Neuronal stem cell (in vitro differentiated cells): ENCODE measurements at places on chromosomes 16 and 17.

DNA sequence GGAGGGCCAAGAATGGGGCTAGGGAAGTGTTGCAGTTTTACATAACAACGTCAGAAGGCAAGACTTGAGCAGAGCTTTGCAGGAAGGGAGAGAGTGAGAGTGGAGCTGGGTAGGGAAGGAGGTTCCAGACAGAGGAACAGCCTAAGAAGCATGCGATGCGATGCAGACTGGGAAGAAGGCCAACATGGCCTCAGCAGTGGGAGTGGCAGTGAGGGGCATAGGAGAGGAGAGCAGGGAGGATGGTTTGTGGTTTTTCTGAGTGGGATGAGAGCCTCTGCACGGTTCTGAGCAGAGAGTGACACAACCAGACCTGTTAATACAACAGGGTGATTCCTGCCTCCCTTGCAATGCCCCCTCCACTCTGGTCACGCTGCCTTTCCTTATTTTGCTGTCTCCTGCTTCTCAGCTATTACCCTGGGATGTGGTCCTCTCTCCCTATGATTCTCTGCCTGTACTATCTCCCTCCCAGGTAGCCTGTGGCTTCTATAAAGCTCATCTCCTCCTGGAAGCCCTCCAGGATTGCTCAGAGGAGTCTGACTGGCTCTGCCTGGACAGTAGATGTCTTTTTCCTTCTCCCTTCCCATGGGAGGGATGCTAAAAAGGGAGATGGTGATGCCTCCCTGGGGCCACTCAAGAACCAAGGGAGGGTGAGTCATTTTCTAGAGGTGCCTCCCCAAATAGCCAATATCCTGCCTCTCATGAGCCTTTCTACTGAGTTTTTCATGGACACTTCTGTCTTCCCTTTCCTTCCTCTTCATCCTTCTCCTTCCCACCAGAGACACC lies 38.7 kb upstream of the NGFR start:
- no peaks in the 10 kb centered on the region for H3K27me3 ChIP-seq
- no peak overlapping the region for H3K4me3 ChIP-seq
- H3K4me1 ChIP-seq, result peaks cover 5% of the 10 kb centered on the region
- DNase-seq, result no peak
- H3K27ac ChIP-seq, result no peak overlapping the region

GRCh38 chr17:81842725-81843504 lies 8.1 kb upstream of the PPP1R27 start:
- no peaks in the 10 kb centered on the region for H3K4me1 ChIP-seq
- H3K27me3 ChIP-seq, result no peaks in the 10 kb centered on the region
- peaks cover 53% of the 10 kb centered on the region for H3K36me3 ChIP-seq
- no peak for DNase-seq
- H3K4me3 ChIP-seq, result no peak overlapping the region

GRCh38 chr17:7818746-7819645 lies 15.0 kb upstream of the KDM6B start:
- H3K27me3 ChIP-seq, result no peaks in the 10 kb centered on the region
- H3K36me3 ChIP-seq, result no peaks in the 10 kb centered on the region
- no peak overlapping the region for H3K27ac ChIP-seq
- H3K4me1 ChIP-seq, result peaks cover 2% of the 10 kb centered on the region
- DNase-seq, result no peak

DNA sequence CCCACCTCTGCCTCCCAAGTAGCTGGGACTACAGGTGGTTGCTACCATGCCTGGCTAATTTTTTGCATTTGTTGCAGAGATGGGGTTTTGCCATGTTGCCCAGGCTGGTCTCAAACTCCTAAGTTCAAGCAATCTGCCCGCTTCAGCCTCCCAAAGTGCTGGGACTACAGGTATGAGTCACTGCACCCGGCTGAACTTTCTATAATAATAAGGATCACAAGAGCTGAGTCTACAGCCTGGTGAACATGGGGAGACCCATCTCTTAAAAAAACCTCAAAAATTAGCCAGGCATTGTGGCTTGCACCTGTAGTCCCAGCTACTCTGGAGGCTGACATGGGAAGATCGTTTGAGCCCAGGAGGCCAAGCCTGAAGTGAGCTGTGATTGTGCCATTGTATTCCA lies 53.5 kb downstream of the WDR59 start:
- peaks cover 75% of the 10 kb centered on the region for H3K36me3 ChIP-seq
- H3K27ac ChIP-seq, result no peak overlapping the region
- no peaks in the 10 kb centered on the region for H3K27me3 ChIP-seq
- DNase-seq, result no peak

GRCh38 chr16:74888888-74889287 lies 96.0 kb downstream of the WDR59 start:
- H3K27ac ChIP-seq, result no peak overlapping the region
- no peaks in the 10 kb centered on the region for H3K27me3 ChIP-seq
- no peak overlapping the region for H3K4me3 ChIP-seq
- H3K36me3 ChIP-seq, result peaks cover 92% of the 10 kb centered on the region
- DNase-seq, result no peak

GRCh38 chr16:81445143-81445961 lies 744 bp downstream of the CMIP start:
- peaks cover 11% of the 10 kb centered on the region for H3K4me1 ChIP-seq
- H3K36me3 ChIP-seq, result no peaks in the 10 kb centered on the region
- H3K27me3 ChIP-seq, result peaks cover 3% of the 10 kb centered on the region
- H3K27ac ChIP-seq, result no peak overlapping the region

- H3K4me1 ChIP-seq, result peaks cover 16% of the 10 kb centered on the region
- H3K27ac ChIP-seq, result no peak overlapping the region
- no peaks in the 10 kb centered on the region for H3K36me3 ChIP-seq
- DNase-seq, result no peak
- no peak overlapping the region for H3K4me3 ChIP-seq
- no peaks in the 10 kb centered on the region for H3K27me3 ChIP-seq
Measured at GRCh38 chr16:89065458-89065822, 28.2 kb upstream of the ACSF3 start.

DNA sequence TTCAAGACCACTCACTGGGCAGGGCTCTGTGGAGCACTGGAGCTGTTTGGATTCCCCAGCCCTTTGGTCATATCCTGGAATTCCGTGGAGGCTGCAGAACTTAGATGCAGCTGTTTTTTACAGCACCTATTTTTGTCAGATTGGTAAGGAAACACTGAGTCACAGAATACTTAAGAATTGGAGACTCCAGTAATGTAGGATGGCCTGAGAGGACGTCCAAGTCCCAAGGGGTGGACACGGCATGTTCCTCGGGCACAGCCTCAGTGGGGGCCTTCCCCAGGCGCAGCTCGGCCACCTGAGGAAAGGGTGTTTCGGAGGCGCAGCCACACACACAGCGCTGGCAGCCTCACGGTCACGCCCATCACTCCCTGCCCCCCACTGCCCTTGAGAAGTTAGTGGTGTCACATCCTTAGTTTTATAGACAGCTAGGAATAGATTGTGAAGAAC lies 14.8 kb downstream of the PLD6 start:
- H3K36me3 ChIP-seq, result no peaks in the 10 kb centered on the region
- H3K4me1 ChIP-seq, result peaks cover 6% of the 10 kb centered on the region
- DNase-seq, result no peak
- no peak overlapping the region for H3K4me3 ChIP-seq
- H3K27me3 ChIP-seq, result no peaks in the 10 kb centered on the region

- DNase-seq, result no peak
- no peaks in the 10 kb centered on the region for H3K27me3 ChIP-seq
- H3K27ac ChIP-seq, result no peak overlapping the region
- peaks cover 3% of the 10 kb centered on the region for H3K4me1 ChIP-seq
Measured at GRCh38 chr17:39402890-39403605, 1.6 kb upstream of the FBXL20 start.

GRCh38 chr16:81848306-81848853 lies 69.3 kb downstream of the PLCG2 start:
- H3K27ac ChIP-seq, result no peak overlapping the region
- H3K4me3 ChIP-seq, result no peak overlapping the region
- peaks cover 5% of the 10 kb centered on the region for H3K4me1 ChIP-seq
- H3K36me3 ChIP-seq, result no peaks in the 10 kb centered on the region
- DNase-seq, result no peak

- no peak for DNase-seq
- no peaks in the 10 kb centered on the region for H3K27me3 ChIP-seq
Measured at GRCh38 chr16:7653746-7654461, 321.3 kb downstream of the RBFOX1 start.

DNA sequence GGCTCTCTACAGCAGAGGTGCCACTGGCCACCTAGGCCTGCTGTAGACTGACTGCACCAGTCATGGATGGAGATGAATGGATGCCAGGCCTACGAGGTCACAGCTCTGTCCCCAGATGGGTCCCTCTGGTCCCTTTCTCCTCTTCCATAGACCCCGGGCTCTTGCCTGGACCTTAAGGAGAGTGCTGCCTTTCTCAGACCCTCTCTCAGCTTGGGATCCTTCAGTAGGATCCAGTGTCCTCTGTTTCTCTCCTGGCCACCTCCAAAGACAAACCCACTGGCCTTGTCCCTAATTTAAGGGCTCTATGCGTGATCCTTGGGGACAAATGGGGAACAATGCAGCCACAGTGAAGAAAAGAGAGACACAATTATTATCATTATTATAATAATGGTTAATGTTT lies 189.3 kb upstream of the C16orf82 start:
- no peaks in the 10 kb centered on the region for H3K27me3 ChIP-seq
- no peak for DNase-seq
- H3K27ac ChIP-seq, result no peak overlapping the region
- H3K4me1 ChIP-seq, result no peaks in the 10 kb centered on the region

DNA sequence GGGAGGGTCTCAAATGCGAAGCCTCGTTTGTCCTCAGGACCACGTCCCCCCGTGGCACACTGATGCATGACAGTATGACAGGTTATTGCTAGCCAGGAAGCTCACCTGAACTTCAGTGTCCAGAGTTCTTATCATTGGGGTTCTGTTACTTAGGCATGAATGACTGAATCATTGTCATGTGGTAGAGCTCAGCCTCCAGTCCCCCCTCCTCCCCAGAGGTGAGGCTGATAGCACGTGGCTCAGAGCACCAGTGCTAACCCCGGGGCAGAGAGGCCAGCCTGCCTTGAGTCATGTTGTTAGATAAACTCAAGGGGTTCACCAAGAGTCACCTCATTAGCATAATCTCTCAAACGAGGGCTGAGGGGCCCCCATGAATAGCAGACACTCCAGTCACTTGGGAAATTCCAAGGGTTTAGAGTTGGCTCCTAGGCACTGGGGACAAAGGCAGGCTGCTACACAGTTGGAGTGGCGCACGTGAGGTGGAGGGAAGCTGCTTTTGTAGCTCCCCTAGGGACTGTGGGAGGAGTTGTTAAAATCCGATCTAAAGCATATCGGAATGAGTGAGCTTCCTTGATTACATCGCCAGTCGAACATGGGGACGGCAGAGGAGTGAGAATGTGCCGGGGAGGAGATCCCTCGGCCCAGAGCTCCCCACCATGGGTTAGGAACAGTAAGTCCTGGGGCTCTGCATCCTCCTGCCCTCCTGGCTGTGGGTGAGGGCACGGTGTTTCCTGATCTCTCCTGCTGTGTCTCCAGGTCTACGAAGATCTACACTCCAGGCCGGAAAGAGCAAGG lies 18.2 kb downstream of the DHX38 start:
- H3K27me3 ChIP-seq, result no peaks in the 10 kb centered on the region
- no peak for DNase-seq
- H3K4me3 ChIP-seq, result peak overlapping the region; percentile 35
- peaks cover 4% of the 10 kb centered on the region for H3K4me1 ChIP-seq
- H3K27ac ChIP-seq, result no peak overlapping the region

DNA sequence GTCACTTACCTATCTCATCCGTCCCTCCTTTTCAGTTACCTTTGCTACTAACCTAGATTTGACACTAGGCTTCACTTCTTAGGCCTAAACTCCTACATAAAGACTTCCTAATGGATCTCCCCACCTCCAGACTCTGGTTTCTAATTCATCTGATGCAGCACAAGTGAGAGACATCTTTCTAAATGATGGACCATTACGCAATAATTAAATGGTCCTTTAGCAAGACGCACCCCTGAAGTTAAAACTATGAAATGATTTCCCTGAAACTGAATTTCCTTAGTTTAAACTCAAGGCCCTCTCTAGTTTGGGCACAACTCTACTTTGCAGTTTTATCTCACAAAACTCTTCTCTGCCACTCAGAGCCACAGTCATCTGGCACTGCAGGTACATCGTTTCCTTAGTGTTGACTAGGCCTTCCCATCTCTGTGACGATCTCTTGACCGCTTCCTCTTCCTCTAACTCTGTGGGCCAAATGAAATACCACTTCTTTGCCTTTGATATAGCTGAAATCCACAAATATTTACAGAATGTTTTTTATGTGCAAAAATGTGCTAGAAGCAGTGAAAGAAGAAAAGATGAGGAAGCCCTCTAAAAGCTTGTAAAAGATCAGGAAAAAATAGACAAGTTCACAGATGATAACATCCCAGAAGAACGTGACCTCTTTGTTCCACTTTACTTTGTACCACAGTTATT lies 3.3 kb downstream of the SYNRG start:
- H3K4me3 ChIP-seq, result no peak overlapping the region
- DNase-seq, result no peak
- H3K36me3 ChIP-seq, result peaks cover 2% of the 10 kb centered on the region
- no peak overlapping the region for H3K27ac ChIP-seq
- H3K27me3 ChIP-seq, result no peaks in the 10 kb centered on the region

DNA sequence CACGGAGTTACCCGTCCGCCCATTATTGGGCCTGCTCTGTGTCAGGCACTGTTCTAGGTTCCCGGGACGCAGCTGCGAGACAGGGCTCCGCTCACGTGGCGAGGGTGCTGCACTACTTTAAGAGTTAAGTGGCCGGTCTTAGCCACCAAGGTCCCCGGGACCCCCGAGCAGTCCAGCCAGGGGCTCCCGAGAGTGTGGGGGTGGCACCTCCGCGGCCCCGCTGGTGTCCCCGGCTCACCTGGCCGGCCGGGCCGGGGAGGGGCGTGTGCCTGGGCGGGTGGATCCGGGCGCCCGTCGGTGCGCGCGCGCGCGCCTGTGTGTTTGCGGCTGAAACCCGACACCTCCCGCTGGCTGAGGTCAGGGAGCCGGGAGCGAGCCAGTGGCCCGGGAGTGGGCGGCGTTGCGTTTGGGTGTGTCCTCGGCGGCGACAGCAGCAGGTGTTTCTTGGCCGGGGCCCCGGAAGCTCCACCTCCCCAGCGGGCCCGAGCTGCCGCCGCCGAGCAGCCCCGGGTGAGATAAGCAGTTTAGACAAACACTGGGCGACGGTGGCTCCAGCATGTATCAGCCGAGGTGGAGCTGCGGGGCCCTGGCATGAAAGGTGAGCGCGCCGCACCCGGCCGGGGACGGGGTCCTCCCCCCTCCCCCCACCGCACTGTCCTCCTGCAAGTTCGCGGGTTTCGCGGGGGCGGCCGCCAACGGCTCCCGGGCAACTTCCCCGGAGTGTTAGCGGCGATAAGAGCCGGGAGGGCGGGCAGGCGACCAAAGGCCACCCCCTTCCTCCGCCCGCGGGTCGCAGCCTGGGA lies at the start of gene GSE1:
Gene GSE1, plus strand, starts transcription at position 522 of the 803 bp plus-strand sequence. Its CDS starts 70 bp downstream, at position 592.
- peak; percentile 82 for DNase-seq
- H3K4me1 ChIP-seq, result peaks cover 53% of the 10 kb centered on the region
- H3K27ac ChIP-seq, result peak within 1 kb of the TSS; percentile 51
- H3K36me3 ChIP-seq, result peaks cover 15% of the 10 kb centered on the region
- H3K27me3 ChIP-seq, result no peaks in the 10 kb centered on the region
- peak within 1 kb of the TSS; percentile 75 for H3K4me3 ChIP-seq

DNA sequence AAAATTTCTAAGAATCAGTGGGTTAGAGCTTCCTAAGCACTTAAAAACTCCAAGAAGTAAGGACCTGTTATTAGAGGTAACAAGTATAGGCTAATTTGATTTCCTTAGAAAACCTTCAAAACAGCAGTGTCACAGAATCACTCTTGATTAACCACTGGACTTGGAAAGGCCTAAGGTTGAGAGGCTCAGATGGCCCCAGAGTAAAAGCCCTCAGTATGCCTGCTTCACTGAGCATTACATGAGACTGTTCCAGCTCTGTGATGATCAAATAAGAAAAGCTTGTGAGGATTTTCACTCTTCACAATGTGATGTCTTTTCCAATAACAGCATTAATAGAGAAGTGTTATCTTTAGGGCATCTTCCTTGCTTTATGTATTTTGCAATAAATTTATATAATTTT lies 509.2 kb upstream of the HSBP1 start:
- no peaks in the 10 kb centered on the region for H3K4me1 ChIP-seq
- no peaks in the 10 kb centered on the region for H3K36me3 ChIP-seq
- no peak overlapping the region for H3K27ac ChIP-seq
- DNase-seq, result no peak
- H3K27me3 ChIP-seq, result no peaks in the 10 kb centered on the region
